ENCODE measurements at places on chromosomes 7 and 10.
A peak's percentile ranks its signal among the peaks of the same experiment; 100 is the strongest.

DNA sequence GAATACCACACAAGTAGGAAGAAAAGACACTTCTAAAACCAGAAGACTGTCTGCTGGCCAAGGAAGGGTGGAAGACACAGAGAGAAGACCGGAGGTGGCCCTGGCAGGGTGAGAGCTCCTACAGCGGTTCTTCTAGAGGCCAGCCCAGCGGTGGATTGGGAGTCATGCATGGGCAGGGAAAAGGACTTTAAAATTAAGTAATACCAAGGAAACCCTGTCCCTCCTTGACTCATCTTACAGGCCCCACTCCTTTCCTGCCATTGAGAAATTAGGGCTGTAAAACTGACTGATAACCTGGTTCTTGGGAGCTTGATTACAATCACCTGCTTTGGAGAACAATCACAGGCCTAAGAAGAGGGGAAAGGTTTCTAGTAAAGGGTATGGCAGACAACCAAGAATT lies 16.1 kb downstream of the CALML3 start:
- no peak for DNase-seq

DNA sequence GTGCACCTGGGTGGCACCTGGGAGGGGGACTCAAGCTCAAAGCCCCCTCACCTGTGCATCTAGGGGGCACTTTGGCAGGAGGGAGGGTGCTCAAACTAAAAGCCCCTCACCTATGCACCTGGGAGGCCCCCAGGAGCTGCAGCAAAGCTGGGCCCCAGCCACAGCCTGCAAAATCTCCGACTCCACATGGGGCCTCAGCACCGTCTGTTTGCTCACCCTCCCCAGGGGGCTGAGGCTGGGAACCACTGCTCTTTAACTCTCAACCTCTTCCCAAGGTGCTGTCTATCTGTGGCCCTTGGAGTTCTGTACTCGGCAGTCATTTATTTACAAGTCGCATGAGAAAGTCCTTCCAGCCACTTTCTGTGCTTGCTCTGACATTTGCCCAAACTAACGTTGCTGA lies 458.4 kb downstream of the DNAJB6 start:
- no peak for DNase-seq

DNA sequence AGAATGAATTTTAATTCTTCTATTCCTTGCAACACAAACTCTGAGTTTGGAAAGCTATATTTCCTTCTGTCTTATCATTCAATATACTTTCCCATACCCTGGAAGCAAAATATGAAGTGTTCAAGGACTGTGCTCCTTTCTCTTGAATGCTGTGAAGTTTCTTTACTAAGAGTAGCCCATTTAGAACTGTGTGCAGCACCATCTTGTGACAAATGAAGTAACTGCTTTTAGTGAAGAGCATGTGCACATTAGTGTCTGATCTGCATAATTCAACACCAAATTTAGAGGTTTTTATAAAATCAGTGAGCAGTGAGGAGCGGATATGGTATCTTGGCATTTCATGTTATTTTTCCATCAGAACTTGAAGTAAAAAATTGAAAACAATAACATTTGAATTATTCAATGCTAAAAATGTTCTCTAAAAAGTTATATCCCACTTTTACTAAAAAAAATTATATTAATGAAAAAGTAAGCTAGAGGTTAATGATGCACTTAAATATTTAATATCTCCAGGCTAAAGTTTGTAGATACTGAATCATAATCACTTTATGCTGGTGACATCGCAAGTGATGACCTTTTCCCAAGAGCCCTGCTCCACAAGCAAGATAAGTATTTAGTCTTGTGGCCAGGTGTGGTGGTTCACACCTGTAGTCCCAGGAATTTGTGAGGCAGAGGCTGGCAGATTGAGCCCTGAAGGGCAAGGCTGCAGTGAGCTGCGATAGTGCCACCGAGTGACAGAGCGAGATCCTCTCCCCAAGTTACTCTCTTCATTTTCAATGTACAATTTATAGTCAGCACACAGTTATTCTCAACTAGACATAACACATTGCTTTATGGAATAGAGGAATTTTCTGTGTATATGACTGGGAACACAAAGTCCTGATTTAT lies 108.8 kb upstream of the PCLO start:
- peak; percentile 69 for DNase-seq

- DNase-seq = no peak
Observed at GRCh38 chr10:103819493-103819892, 35.9 kb downstream of the SH3PXD2A start.

Measured in kidney (tissue), 22 donors.